ENCODE measurements at places on chromosomes 3 and 15.

- no peak for DNase-seq
Measured at GRCh38 chr3:169072494-169072893, 591.0 kb downstream of the MECOM start.

- DNase-seq = no peak
Measured at GRCh38 chr3:20666091-20666490, 480.1 kb upstream of the SGO1 start.

DNA sequence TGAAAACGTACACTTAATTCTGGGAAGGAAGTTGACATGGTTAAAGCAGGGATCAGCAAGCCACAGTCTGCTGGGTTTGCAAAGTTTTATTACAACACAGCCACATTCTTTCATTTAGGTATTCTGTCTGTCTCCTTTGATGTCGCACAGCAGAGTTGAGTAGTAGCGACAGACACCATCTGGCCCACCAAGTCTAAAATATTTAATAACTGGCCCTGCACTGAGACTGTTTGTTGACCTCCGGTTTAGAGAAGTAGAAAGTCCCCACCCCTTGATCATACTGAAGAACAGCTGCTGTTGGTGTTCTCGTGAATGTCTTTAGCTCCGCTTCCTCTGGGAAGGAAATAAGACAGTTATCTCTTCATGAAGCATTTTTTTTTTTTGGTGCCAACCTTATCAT is 66.2 kb downstream of the MCTP2 start:
- no peak for DNase-seq

DNA sequence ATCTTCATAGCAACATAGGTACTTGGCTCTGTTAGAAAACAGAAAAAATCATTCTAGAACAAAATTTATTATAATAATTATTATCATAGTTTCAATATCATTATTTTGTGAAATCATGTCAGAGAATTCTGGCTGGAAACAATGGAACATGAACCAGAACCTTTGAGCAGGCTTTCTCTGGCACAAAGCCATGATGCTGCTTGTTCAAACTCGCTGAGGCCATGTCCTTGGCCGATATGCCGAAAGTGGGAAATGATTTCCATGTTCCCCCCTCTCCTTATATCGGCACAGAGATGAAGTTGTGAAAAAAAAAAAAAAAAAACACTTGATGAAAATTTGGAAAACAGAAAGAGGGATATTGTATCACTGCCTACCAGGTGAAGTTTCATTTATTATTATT is 49.0 kb upstream of the MRPL3 start:
- DNase-seq = no peak

DNA sequence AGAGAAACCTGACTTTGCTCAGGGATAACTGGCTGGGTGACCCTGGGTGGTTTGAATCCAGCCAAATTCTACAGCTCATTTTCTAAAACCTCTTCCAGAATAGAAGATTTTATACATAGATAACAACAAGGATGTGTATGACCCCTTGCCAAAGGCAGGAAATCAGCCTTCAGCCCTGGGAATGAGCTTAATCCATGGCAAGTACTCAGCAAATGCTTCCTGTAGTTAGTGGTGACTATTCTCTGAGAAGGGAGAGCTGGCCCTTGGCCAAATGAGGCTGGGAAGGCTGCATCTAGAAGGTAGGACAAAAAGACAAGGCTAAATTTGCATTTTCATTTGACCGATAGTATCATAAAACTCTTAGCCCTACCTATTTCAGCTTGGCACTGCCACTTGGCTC is 4.6 kb upstream of the HACD3 start:
- DNase-seq = no peak

DNA sequence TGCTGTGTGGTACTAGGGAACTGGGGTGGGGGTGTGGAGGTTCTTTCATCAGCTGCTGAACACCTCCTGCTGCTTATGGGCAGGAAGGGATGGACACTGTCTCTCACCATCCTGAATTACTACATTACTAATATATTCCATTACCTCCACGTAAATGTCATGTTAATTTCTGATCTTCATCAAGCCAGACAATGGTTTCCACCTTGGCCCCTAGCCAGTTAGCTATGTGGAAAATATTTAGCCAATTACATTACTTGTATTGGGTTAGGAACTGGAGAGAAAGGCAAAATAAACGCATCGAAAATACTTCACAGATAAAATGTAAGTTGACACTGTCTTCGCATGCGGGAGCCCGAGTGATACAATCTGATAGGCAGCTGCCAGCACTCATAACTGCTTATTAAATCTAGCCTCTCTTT is 95.1 kb downstream of the FOXP1 start:
- DNase-seq = no peak

- DNase-seq = no peak
Measured at GRCh38 chr3:123834631-123835030, 49.5 kb downstream of the MYLK start.

DNA sequence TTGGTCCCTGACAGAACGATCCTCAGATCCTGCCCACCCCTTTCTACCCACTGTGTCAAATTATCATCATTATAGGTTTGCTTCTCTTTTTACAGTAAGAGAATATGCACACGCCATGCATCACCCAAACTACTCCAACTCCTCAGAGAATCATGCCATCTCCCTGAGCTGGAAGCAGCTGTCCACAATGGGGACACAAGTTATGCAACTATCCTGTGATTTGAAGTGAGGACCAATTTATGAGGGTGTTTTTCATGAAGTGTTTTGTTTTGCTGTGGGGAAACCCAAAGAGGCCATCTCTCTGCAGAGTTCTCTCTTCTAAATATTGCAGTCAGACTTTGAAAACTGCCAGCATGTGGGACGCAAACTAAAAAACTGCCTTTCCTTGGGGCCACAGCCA is 35.8 kb upstream of the TNFSF10 start:
- no peak for DNase-seq

DNA sequence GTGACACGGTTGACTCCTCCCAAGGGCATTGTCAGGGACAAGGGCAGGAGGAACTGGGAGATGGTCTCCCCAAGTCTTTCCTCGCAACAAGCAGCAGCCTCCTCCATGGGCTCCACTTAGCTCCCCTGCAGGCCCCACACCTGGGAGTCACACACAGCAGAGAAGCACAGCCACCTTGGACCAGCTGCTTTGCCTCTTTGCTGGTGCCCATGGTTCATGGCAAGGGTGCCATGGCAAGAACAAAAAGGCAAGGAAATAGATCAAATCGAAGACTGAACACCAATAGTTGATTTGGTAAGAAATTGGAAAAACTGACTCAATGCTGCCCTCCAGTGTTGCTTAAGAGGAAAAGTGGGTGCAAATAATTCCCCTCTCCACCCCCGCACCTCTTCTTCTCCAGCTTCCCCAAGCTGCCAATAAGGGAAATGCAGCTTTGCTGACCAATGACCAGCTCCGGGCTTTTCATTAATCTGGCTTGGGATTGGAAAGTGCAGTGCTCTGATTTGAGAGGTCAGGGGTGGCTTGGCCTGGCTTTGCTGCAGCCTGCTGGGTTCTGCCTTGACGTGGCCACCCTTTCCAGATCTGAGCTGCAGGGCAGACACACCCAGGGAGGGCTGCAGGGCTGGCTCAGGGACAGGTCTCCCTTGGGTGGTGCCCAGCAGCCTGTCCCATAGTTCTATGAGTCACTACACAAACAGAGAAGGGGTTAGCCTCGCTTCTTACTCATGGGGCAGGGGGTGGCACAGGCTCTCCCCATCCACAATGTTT is 162.0 kb downstream of the KLF13 start:
- DNase-seq = peak; percentile 53

DNA sequence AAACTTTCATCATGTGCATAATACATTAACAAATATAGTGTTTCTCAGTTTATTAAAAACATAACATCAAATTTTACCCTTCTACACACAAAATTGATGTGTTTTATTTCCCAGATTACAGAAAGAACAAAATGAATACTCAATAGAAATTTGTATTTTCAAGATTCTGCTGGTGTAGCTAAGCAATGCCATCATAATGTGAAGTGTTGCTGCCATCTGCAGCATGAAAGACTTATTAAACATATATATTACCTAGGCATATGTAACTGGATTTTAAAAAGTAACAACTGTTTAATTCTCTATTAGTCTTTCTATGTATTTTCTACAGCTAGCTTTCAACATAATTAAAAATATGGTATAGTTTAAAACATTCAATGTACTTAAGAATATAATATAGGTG is 27.5 kb downstream of the PLSCR5 start:
- no peak for DNase-seq

DNA sequence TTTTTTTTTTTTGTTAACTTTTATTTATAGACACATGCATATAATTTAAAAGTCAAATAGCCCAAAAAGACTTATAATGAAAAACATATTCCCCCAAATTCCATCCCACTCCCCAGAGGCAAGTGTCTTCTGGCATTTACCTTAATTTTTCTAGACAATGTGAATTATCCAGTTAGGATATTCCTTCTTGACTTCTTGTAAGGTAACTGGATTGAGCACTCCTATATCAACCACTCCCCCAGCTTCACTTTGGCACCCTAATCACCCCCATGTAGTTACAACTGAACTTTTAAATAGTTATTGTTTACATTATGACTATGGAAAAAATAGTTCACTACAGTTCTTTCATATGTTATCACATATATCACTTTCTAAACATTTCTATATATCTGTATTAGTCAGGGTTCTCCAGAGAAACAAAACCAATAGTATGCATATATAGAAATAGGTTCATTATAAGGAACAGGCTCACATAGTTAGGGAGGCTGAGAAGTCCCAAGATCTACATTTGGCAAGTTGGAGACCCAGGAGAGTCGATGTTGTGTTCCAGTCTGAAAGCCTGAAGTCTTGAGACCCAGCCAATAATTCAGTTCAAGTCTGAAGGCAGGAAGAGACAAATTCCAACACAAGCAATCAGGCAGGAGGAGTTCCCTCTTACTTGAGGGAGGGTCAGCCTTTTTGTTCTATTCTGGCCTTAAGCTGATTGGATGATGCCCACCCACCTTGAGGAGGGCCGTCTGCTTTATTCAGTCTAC is 175.8 kb downstream of the THSD4 start:
- no peak for DNase-seq

- peak; percentile 54 for DNase-seq
Measured at GRCh38 chr3:42118762-42119361, 27.7 kb downstream of the TRAK1 start.

DNA sequence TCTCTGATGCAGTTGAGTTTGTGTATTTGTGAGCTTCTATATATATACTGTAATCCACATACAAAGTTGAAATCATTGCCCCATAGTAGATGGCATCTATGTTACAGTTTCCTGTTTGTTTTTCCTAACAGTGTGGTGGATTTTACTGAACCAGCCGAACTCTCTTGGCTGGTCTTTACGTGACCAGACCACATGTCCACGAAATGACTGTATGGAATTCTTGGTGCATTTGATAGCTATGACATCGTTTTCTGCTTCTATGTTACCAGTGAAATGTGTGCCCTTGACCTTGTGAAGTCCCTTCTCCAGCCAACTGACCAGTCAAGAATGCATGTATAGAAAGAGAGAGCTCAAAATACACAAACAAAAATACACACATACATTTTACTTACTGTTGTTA is 1.8 kb downstream of the KCNMB2 start:
- DNase-seq = no peak

DNA sequence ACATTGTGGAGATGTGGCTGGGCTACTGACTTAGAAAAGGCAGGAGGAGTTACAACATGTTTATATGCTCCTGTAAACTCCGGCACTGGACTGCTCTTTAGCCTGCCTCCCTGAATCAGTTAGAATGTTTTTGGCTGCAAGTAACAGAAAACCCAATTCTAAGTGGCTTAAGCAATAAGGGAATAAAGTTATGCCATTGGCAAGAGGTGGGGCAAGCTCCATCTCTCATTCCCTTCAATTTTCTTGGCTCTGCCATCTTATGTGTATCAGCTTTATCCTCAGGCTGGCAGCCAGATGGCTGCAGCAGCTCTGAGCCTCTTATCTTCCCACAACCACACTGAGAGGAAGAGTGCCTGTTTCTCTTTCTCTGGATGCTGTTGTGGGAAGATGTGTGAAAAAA is 22.4 kb upstream of the MEIS2 start:
- DNase-seq = no peak

DNA sequence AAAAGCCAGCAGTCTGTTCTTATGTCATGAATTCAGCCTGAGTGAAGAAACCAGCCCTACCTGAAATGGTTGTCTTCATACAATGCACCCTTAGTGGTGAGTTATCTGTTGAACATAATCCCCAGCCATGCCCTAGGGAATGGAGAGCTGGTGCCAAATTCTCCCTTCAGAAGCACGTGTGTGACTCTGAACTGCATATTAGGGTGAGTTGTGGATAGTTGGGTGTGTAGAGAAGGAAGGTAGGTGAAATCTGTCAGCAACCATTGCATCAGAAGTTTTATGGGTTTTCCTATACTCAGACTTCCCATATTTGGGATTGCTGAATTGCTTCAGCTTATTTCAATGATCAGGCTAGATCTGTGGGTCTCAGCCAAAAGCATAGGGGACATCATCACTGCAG is 46.5 kb upstream of the TP63 start:
- DNase-seq = no peak

DNA sequence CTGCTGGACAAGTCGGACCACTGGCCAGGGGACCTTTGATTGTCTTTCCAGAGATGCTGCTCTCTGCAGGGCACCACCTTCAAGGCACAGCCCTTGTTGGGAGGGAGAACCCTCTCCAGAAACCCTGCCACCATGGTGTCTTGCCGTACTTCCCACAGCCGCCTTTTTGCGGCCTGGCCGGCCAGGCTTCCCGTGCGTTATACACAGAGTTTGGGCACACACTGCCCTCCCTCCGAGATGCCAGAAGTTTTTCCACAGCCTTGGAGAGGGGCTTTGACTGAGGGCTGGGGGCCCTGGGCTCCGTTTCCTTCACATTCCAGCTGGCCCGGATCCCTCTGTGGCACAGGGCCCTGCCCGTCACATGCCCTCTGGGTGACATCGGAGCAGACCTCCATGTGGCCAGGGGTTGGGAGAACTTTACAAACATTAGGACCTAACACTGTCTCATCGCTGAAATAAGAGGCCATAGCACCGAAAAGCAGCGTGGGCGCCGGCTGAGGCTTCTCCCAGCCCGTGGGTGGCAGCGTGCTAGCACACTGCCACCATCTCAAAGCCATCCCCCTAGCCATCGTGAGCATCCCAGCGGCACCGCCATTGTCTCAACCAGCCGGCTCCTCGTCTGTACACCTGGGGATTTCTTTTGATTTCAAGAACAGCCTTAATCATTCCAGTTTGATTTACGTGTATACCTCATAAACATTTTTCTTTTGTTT is 6.3 kb upstream of the APEH start:
- no peak for DNase-seq

DNA sequence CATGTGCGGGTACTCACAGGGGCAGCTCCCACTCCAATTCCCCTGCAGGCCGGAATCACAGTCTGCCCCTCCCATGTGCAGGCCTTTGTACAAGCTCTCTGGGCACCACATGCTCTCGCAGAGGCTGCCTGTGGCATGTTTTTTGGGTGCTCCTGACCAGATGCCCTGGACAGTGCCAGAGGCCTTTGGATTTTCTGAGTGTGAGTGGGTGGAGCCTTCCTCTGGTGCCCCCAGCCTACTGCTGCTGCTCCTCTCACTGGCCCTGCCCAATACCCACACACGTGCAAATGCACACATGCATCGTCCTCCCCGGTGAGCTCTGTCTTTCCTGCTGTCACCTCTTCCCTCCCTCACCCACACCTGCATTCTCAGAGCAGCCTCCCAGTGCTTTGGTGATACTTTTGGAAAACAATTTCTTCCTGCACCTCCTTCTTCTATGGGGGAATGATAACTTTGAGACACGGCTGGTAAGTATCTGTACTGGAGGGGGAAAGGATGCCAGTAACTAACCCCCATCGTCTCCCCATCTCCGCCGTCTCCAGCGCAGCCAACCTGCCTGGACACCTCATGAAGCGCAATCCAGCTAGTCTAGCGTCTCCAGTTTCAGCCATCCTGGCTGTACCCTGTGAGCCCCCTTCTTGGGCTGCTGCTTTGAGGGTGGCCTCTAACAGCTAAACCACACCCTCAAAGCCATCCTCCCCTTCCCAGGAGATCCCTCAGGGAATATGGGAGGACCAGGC is 229.4 kb upstream of the TOPAZ1 start:
- no peak for DNase-seq

Measured in WTC11 (cell line).